Esophagus squamous epithelium (tissue), 5 donors: ENCODE measurements at places on chromosomes 7 and 10.

- DNase-seq: no peak
These were observed 45.8 kb downstream of the GLCCI1 start for GRCh38 chr7:8014399-8014798.

GRCh38 chr10:117804470-117805011 lies 242.2 kb downstream of the RAB11FIP2 start:
- DNase-seq: no peak

- DNase-seq: no peak
These were observed 204.0 kb downstream of the FZD1 start for GRCh38 chr7:91468256-91468655.

DNA sequence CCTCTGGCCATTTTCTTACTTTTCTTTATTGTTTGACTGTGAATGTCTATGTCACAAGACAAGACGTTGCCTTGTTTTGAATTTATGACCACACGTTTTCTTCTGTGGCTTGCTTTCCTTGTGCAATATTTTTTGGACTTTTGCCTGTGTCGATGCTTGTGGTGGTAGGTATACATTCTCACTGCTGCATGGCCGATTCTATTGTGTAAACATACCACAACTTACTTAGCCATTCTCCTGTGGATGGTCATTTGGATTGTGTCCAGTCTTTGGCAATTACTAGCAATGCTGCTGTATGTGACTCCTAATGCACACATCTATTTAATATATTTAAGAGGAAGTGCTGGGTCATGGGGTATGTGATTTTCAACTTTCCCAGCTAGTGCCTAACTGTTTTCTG lies 18.0 kb upstream of the DLG5 start:
- no peak for DNase-seq
